Stimulated activated CD8-positive, alpha-beta memory T cell treated with anti-CD3 and anti-CD28 coated beads, Interleukin-4, amount 100 ng/mL, for 4 hours (primary cell): ENCODE measurements at places on chromosomes 7 and 10.

DNA sequence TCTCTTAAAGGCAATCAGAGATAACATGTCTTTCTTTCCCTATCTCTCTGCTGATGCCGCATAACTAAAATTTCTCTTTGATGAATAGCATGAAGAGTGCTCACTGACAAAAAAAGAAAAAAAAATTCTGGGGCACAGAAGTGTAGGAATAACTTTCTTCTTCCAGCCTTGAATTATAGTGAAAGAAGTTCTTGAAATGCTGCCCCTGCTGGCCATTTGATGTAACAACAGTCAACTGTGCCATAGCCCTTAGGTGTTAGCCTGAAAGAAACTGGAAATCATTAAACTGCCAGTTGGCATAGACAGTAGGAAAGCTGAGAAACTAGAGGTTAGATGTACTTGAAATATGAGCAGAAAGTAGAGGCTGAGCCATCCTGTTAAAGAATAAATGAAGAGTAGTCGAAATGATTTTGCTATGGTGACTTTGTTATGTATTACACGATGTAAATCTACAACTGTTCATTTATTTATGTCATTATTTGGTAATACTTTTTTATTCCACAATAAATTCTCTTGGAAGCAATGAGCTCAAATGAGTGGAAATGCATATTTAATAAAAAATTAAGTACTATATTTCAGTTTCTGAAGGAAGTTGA, 48.3 kb upstream of the FAM171A1 start:
- DNase-seq, result no peak

DNA sequence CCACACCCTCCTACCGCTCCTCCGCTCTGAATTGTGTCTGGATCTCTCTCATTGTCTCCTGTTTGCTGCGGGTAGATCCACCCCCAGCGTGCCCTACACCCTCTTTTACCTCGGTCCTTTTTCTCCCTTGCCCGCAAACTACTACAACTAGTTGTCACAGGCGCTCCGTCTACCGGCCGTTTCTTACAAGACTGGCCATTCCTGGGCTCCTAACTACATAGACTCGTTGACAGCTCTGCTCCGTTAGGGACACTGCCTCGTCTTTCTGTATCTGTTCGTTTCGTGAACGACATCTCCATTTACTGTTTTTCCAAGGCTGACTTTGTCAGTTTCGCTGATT, 786 bp downstream of the TAF3 start:
- DNase-seq, result no peak

- no peak for DNase-seq
Observed at GRCh38 chr10:124624466-124624865, 119.7 kb downstream of the FAM53B start.

DNA sequence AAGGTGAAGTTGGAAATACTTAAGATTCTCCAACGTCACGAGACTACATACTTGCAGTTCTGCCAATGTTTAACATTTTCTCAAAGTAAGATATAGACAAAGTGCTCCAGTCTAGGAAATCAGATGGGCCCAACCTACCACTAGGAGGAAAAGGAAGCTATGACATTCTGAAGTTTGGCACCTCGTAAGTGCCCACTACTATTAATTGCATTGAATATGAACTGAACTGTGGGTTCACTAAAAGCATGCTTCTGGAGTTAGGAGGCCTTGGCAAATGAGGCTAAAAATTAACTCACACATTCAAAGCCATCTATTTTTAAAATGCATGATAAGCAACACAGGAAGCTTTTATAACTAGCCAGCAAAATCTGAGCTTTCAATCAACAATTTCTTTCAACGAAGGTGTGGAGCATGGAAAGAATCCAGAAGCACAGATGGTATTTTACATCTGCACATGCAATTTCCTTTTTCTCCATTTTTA, 149.7 kb downstream of the LRRTM3 start:
- DNase-seq, result no peak

GRCh38 chr10:79255007-79255507, 92.2 kb upstream of the PPIF start:
- DNase-seq, result no peak

DNA sequence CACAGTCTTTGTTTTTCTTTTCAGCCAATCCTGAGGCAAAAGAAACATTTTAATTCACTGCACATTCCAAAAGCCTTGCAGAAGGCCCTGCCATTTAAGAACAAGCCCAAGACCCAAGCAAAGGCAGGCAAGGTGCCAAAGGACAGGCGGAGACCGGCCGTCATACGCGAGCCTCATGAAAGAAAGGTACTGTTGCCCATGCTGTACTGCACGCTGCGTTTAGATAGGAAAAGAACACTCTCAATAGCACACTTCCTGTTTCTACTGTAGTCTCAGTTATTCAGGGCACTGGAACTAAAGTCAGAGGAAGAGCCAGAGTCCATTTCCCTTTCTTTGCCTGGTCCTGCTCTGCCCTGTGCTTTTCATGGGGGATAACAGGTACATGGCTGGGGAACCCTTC, 47.6 kb downstream of the BMS1 start:
- no peak for DNase-seq
